Muscle of back (tissue), 13 donors: ENCODE measurements at places on chromosomes 3 and 15.

GRCh38 chr15:86555939-86556338 lies 476.3 kb downstream of the AGBL1 start:
- peak; percentile 5 for DNase-seq

DNA sequence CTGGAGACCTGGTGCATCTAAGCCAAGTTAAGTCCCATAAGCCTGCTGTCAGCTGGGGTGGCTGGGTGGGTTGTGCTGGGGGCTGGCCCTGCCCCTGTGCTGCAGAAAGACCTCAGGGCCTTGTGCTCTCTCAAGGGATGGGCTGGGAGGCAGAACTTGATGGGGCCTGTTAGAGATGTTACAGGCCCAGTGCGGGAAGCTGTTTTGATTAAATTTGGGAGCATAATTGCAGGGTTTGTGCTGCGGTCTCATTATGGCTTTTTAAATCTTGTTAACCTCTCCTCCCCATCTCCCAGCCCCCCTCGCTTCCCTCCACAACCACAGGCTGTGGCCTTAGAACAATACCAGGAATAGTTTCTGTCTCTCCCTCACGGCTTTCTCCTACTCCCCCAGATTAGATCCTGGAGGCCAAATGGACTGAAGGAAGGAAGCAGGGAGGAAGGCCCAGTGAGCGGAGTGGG lies 87.6 kb upstream of the TLE3 start:
- DNase-seq: no peak

DNA sequence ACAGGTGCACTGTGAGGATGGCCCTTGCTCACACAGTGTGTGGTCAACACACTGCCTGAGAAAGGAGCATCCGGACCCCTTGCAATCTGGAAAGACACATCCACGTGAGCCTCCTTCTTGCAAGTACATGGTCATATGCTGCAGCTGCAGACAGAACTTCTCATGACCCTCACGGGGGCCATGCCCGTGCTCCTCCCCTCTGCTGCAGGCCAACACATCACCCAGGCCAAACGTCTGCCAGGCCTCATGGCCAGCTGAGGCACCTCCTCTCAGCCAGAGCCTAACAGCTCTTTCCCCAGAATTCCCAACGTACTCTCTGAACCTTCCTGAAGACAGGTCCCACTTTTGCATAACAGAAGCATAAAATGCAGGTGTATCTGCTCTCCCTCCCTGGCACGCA lies 25.3 kb downstream of the SLC41A3 start:
- DNase-seq: no peak

DNA sequence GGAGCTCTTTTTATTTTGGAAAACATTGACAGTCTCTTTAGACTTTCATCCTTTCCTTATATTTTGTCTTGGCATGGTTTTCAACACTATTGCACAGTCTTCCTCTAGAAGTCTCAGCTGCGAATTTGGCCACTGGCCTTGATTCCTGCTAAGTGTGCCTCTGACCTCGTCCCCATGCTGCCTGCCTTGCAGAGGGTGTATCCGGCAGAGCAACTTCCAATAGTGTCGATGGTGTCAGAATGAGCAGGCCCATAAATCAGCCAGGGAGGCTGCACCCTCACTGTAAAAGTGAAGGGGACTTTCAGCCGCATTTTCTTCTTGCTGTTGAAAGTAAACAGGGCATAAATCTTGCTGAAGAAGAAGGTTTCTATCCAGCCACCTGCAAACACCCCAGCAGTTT lies 336.7 kb upstream of the TRIM42 start:
- DNase-seq: no peak

GRCh38 chr3:62318365-62318751 lies 55.0 kb downstream of the FEZF2 start:
- no peak for DNase-seq

- DNase-seq: no peak
These were observed 18.7 kb downstream of the FBXL22 start for GRCh38 chr15:63615935-63616334.

- no peak for DNase-seq
These were observed 34.3 kb downstream of the CCR3 start for GRCh38 chr3:46276497-46277099.

- no peak for DNase-seq
These were observed 59.8 kb upstream of the MEX3B start for GRCh38 chr15:82105451-82106215.

DNA sequence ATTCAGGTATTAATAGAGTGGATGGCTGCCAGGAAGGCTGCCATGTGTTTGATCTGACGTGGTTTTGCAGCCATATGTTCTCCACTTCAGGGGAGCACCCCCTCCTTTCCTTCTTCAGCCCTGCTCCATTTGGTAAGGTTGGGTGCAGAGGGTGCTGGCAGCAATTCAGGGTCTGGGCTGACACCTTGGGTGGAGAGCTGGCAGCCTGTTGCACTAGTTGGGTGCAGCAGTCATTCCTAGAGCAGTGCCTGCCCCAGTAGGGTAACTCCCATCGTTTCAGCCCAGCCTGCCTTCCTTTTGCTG lies 1.5 kb downstream of the TYRO3 start:
- DNase-seq: no peak

GRCh38 chr3:45612918-45613602 lies 18.5 kb downstream of the LIMD1 start:
- DNase-seq: no peak

GRCh38 chr15:63191895-63192618 lies 2.7 kb downstream of the RAB8B start:
- no peak for DNase-seq

DNA sequence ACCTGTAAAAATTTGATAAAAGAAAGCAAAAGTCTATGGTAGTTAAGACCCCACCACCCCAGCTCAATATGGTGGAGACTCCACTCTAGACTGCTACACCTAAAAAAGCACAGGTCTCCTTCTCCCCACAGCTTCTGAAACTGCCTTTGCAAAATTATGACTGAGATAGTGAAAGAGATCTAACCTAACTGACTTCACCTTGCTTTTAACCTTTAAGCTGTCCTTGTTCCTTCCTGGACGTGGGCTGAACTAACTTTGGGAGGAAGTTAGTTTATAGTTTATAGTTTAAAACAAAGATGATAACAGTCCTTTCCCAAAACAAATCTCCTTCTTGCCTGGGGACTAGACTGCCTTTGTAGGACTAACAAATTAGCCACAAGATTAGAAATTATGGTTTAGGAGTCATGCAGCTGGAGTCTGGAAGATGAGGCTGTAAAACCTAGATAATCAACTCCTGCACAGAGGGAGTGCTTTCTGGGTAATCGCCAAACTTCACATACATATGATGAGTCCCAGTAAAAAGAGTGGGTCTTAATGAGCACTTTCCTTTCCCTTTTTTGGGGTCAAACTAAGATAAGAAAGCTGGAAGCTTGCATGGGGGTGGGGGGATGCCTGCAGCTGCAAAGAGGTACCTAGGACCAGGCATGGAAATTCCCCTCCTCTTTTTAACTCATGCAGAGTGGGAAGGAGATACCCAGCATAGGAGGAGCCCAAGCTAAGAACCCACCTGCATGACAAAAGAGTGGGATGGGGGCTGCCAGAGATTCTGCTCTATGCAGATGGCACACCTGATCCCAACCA lies 17.5 kb downstream of the CCR8 start:
- DNase-seq: no peak

- DNase-seq: peak; percentile 75
These were observed 215.9 kb upstream of the CTDSPL start for GRCh38 chr3:37645517-37646380.

DNA sequence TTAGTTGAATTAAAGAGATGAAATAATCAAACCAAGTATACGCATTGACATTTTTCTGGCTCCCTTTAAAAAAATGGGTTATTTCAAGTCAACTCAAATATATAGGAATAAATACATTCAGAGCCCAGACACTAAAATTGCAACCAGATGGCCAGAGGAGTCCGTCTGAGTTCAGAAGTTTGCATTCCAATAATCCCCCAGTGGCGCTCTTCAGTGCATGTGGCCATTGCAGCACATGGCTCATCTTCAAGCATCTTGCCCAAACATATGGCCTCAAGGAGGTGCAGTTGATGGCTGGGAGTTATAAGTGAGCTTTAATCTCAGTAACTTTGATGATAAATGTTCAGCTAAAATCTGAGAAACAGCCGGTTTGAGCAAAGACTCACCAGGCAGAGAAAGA lies 295.8 kb upstream of the LRRN1 start:
- peak; percentile 85 for DNase-seq

DNA sequence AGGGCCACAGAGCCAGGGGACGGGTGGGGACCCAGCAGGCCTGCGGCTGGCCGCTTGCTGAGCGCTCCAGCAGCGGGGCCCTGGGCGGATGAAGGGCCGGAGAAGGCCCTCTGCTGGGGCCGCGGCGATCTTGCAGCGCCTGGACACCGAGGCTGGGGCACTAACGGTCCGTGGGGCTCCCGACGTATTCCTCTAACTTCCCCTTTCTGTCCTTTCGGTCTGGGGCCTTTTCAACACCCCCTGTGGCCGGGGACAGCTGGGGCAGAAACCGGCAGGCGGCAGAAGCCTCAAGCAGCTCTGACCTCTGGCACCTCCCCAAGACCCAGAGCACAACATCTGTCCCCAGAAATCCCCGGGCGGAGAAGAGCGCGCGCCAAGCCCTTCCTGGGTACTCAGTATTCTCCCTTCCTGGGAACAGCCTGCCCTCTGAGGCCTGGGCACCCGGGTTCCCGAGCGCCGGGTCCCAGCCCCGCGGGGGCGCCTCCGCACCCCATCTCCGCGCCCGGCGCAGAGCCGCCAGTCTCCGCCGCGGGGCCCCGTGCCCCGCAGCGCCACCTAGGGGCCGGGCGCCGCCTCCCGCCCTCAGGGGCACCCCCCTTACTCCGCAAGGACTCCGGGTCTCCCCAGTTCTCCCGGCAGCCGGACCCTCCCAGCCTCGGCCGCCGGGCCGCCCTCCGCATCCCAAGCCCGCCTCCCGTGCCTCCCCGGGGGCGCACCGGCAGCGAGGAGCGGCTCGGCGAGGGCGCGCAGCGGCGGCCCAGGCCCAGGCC lies 582 bp upstream of the SLCO3A1 start:
- DNase-seq: peak; percentile 86

- DNase-seq: no peak
These were observed 53.1 kb upstream of the PARL start for GRCh38 chr3:183937601-183938286.

DNA sequence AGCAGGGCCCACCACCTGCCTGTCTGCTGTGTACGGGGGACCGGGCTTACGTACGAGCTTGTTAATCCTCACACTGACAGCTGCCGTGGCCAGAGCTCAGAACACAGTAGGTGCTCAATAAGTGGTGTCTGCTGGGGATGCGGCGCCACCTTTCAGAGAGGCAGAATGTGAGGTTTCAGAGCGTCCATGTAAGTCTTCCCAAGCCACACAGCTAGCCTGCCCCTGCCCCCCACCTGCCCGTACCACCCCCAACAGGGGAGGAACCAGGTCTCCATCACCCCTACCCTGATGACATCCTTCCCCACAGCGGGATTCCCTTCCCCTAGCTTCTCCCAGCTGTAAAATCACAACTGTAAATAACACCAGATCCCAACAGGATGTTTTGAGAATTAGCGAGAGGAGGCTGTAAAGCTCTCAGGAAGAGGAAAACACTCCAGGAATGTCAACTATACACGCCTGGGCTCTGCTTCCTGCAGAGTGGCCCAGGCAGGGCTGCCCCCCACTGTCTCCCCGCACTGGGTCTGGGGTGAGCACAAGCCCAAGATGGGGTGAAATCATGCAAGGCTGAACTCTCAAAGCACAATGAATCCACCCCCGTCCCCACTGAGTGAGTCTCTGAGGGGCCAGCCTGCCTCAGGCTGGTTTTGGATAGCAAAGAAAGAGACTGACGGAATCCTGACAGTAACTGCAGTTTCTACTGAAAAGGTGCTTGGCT lies 250.1 kb upstream of the LYSMD4 start:
- no peak for DNase-seq

DNA sequence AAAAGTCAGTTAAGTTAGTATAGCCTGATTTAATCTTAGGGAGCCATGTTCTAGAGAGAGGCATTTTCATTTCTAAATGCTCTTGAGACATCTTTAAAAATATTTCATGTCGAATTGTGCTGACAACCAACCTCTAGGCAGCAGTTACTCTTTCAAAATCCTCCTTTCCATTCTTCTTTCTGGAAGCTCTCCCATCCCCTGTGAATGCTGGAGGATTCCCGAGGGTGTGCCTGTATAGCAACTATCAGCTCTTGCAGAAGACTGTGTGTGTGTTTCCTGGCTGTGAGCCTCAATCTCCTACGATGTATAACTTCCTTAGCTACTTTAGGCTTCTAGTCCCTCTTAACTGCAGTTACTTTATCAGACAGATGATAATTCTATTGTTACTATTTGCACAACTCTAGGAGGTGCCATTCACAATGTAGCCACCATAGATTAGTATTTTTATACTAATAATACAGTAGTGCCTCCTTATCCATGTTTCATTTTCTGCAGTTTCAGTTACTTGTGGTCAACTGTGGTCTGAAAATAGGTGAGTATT lies 250.3 kb downstream of the EDEM1 start:
- DNase-seq: no peak

GRCh38 chr15:68354923-68355322 lies 77.0 kb downstream of the ITGA11 start:
- peak; percentile 79 for DNase-seq

DNA sequence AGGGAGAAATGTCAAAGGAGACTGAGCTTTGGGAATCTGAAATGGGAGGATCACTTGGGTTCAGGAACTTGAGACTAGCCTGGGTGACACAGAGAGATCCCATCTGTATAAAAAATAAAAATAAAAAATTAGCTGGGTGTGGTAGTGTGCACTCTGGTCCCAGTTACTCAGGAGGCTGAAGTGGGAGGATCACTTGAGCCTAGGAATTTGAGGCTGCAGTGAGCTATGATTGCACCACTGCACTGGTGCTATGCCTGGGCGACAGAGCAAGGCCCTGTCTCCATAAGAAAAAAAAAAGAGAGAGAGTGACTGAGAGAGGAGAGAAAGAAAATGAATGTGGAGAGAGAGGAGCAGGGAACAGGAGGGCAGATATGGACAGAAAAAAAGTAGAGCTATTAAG lies 72.8 kb downstream of the SENP2 start:
- DNase-seq: no peak

GRCh38 chr3:44987332-44987731 lies 11.3 kb downstream of the EXOSC7 start:
- no peak for DNase-seq

- DNase-seq: no peak
These were observed 113.1 kb downstream of the TIGIT start for GRCh38 chr3:114406922-114407321.

DNA sequence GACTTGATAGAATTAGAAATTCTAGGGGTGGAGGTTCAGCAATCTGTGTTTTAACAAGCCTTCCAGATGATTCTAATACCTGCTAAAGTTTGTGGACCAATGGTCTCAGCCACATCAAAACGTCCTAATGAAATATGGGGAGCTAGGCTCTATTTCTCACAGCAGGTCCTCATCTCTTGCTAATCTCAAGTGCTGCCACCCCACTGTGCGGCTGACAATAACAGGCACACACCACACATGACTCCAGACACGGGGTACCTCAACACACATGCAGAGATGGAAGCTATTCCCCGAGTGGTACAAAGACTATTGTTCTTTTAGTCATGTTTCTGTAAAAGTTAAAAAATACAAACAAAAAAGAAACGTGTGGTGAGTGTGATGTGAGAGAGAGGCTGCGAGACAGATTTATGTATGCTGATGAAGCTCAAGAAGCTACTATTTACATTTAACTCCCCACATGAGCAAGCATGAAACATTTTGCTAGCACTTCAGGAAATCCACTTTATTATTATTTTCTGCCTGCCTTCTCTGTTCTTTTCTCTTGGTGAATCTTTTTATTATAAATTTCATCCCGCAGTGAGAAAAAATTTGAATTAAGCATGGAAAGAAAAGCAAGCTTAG lies 405.6 kb downstream of the MAGI1 start:
- DNase-seq: no peak
